ENCODE measurements at places on chromosomes 6 and 20. TPM values are rescaled to one million over a fixed set of nuclear protein-coding genes. Genes with fewer than 3 reads are reported as not detected.

The FOXO3 gene
- 7.7 TPM for total RNA-seq

The CFB gene
- 2.5 TPM for total RNA-seq

The FAM110A gene
- total RNA-seq: 11.2 TPM

The MYT1 gene
- 0.11 TPM for total RNA-seq

Data from A549 treated with DMSO at 1 μM for 4 hours (cell line).